ENCODE measurements at places on chromosomes 2 and 18.
A peak's percentile ranks its signal among the peaks of the same experiment; 100 is the strongest.

DNA sequence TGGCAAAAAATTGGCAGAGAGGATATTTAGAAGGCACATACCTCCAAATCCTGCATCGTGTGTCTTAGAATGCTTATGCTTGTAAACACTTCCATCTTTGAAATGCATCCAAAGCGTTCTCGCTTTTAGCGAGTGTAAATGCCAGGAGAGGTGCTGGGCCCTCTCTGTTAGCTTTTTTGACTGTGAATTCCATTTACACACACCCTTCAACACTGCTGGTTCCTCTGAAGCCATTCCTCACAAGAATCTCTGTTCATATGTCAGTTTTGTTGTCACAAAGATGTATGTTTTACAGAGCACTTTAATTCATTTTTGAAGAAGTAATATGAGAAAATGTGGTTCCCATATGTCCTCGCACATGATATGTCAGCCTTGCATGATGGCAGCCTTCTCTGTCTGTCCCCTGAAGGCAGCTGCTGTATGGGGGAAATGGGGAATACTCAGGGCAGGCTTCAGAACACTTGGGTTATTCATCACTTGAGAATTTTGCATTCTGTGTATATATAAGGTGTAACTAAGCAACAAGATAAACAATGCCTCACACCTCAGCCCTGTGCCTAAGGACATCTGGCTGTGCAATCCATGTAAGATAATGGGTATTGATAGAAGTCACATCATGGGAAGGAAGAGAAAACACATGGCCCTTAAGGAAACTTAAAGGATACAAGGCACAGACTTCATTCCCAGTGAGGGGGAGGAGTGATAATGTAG, 52.3 kb downstream of the RAB27B start:
- peak; percentile 55 for DNase-seq
- H3K27ac ChIP-seq, result peak overlapping the region; percentile 21
- no peaks in the 10 kb centered on the region for H3K36me3 ChIP-seq
- no peak overlapping the region for H3K4me3 ChIP-seq

- no peaks in the 10 kb centered on the region for H3K4me1 ChIP-seq
- H3K36me3 ChIP-seq, result no peaks in the 10 kb centered on the region
- H3K4me3 ChIP-seq, result no peak overlapping the region
- no peak overlapping the region for H3K27ac ChIP-seq
These were observed 690.8 kb upstream of the CELF4 start for GRCh38 chr18:38256366-38256765.

DNA sequence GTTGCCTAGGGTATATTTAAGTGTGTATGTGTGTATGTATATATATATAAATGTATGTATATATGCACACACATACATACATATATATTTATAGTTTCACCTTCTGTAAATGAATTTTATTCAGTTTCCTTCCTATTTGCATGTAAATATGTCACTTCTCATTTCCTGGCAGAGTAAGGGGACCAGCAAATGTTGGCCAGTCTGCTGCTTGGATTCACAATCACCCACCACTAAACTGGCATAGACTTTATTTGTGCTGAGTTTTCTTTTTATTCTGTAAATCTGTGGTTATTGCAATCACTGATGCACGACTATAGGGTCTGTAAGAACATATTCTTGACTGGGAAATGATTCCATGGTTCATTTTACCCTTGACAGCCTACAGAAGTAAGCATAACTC, 640.4 kb upstream of the FAM98A start:
- no peaks in the 10 kb centered on the region for H3K27me3 ChIP-seq
- no peak for DNase-seq
- no peaks in the 10 kb centered on the region for H3K4me1 ChIP-seq
- H3K27ac ChIP-seq, result no peak overlapping the region
- H3K36me3 ChIP-seq, result no peaks in the 10 kb centered on the region

DNA sequence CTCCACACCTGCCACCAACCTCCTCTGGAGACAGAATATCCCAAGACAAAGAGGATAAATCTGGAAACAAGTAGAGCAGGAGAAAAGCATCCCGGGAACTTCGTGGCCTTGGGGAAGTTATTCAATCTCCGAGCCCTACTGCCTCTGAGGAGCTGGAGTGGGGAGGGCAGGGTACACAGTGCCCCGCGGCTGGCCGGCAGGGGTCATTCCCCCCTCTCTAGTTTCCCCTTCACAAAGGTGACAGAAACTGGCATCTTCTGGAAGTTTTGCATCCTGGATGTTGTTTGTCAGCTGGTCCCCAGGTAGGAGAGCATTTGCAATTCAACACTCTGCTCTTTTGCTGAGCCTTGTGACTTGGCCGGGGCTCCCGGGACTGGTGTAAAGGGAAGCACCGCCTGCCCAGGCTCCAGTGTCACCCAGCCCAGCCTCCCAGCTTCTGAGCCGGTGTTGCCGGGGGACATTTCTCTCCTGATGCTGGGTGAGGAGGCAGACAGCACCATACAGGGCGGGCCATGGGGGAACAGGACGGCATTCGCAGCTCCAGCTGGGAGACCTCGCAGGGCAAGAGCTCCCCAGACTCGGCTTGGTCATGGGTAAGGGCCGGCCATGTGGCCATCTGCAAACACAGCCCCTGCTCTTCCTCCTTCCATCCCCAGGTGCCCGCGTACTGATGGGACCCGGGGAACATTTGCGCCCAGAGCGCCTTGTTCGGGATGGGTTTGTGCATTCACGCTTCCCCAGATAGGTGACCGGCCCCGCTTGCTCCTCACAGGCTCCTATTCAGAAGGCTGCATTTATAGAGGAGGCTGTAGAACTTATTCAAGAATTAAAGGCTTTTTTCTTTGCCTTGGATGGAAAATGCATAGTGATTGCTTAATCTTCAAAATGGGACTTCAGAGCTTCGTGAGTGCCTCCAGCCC, 7.4 kb upstream of the NTSR2 start:
- DNase-seq, result peak; percentile 83
- peaks cover 21% of the 10 kb centered on the region for H3K27me3 ChIP-seq
- no peaks in the 10 kb centered on the region for H3K4me1 ChIP-seq
- H3K27ac ChIP-seq, result no peak overlapping the region
- no peaks in the 10 kb centered on the region for H3K36me3 ChIP-seq
- no peak overlapping the region for H3K4me3 ChIP-seq

DNA sequence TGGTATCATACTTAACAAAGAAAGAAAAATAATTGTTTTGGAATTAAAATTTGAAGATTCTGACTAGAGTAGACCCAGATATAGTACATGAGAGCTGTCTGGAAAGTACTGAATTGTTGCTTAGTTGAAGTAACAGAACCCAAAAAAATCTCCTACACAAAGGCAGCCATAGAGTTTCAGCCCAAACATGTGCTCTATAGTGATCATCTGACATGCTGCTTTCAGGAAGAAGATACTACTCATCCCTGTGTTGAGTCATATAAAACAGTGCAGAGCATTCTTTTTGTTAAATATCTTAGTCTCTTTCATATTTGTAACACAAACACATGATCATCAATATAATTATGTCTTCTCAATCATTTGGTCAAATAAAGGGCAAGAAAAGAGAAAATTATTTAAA, 84.8 kb upstream of the PTPRM start:
- H3K27me3 ChIP-seq, result no peaks in the 10 kb centered on the region
- H3K4me1 ChIP-seq, result peaks cover 2% of the 10 kb centered on the region
- no peaks in the 10 kb centered on the region for H3K36me3 ChIP-seq
